Muscle of back (tissue), 13 donors: ENCODE measurements at places on chromosomes 3 and 15.
A peak's percentile ranks its signal among the peaks of the same experiment; 100 is the strongest.

GRCh38 chr15:34737477-34737876 is 17.3 kb downstream of the GJD2 start:
- no peak for DNase-seq

DNA sequence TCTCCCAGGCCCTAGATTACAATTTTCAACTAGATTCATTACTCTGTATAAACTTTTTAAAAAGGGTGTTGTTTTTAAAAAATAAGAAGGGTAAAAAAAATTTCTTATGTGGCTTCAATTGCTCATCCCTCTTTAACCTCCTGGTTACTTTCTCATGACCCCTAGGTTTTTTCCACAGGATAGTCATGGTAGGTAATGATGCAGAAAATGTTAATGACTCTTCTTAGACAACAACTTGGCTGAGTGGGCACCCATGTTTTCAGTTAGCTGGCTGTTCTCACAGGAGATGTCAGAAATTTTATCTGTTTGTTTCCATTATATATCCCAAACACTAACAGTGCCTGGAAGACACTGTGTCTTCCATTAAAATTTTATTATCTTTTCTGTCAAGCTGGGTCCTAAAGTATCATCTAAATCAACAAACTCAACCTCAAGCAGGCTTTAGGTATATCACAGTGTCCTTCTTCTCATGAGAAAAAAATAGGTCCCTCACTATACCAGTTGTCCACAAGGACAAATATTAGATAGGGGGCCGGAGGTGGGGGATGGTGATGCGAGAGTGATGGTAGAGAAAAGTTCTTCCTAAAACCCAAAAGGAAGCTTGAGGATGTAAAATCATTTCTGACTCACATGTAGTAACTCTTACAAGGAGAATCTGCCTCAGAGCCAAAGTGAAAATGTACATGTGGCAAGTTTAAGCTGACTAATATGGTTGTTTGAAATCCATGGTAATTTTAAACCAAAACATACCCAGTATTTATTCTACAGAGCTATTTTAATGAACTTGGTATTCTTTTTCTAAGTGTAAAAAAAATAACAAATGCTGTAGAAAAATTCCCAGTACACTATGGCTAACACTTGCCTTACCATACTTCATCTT is 43.3 kb downstream of the PLOD2 start:
- DNase-seq, result no peak

GRCh38 chr3:55127565-55127964 is 199.7 kb upstream of the LRTM1 start:
- no peak for DNase-seq

DNA sequence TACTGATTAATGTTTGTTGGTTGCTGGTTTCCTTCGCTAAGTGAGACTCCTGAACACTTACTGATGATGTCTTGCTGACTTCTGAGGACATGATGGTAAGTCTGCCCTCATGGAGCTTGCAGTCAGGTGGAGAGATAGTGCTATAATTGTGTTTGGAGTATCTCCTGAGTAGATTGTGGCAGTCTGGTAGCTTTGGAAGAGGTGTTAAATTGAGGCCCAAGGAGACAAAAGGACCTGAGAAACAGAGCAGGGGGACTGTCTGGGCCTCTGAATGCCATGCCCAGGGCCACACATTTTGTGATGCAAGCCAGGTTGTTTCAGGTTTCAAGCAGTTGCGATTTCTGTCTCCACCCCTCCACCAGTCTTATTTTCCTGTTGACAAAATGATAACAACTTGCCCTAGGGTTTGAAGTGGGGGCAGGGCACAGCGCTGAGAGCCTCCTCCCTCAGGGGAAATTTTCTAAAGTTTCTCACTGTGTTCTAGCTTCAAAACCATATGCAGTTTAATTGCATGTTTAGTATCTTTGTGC is 16.7 kb downstream of the SMAD3 start:
- DNase-seq, result no peak

- peak; percentile 49 for DNase-seq
Measured at GRCh38 chr3:118628704-118629341, 405.8 kb downstream of the IGSF11 start.
